ENCODE measurements at places on chromosomes 4 and X.
A peak's percentile ranks its signal among the peaks of the same experiment; 100 is the strongest.

DNA sequence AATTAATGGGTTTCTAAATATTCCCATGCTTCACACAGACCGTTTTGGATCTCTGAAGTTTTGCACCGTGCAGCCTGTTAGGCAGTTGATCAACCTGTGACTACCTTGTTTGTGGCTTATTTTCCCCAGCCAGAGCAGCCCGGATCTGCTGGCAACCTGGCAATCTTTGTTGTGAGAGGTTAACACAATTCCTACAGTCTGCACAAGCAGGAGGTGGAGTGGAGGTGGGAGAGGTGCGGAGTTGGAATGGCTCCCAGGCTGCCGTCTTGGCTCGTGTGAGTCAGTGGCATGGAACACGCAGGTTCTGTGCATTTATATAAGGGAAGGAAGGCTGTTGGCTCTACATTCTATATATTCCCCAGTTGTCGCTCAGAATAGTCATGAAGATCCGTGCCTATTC is 70.9 kb upstream of the STOX2 start:
- DNase-seq = no peak

DNA sequence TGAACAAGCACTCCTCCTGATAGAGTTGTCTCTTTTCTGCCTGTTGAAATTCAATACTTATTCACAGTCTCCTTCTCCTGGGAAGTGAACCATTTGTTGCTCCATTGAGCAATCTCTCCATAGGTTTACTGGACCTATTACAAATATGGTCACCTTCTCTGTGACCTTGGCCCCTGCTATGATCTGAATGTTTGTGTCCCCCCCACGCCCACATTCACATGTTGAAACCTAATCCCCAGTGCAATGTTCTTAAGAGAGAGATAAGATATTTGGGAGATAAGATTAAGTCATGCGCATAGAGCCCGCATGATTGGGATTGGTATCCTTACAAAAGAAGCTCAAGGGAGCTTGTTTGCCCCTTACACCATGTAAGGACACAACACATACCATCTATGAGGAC is 54.1 kb upstream of the GABRE start:
- no peak for DNase-seq

- DNase-seq = no peak
These were observed 271.3 kb upstream of the FAT4 start for GRCh38 chr4:125043486-125043885.

- DNase-seq = no peak
These were observed 97.9 kb upstream of the EOLA2 start for GRCh38 chrX:150036181-150036580.

GRCh38 chrX:39852491-39852890 is 245.3 kb downstream of the BCOR start:
- no peak for DNase-seq

DNA sequence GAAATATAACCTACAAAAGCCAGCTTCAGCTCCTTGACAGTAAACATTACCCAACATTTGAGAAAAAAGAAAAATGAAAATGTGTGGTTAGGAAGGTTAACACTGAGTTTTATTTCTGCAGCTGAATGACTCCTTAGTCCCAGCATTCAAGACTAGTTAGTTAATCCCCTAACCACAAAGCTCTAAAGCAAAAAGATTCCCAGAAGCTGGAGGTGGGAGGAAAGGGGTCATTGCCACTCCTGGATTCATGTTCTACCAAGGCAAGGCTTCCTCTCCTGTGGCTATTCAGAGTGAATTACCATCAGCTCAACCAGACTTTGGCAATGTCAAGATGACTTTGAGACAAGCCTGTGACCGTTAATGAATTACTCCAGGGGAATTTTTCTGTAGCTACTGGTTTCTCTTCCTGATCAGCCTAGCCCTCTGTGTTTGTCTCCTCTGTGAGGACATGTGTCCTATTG is 63.6 kb downstream of the HADH start:
- DNase-seq = no peak

DNA sequence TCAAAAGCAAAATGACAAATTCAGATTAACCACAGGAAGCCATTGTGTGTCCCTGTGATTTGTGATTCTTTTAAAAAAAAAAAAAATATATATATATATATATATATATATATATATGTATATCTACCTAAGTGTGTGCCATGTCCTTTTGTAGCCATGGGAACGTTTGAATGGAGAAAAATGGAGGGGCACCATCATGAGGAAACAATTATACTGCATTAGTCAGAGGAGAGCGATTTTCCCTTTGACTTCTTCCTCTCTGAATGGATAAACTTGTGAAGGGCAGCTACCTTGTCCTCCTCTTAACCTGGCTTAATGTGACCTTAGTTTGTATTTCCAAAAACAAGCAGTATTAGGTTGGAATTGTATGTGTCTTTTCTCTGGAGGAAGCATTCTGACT is 23.3 kb upstream of the CBLL2 start:
- no peak for DNase-seq

GRCh38 chrX:24647257-24648058 is at the start of gene PCYT1B:
Gene PCYT1B (minus strand): TSS chrX:24647347. CDS start chrX:24647105, 242 bp downstream.
- peak; percentile 46 for DNase-seq

DNA sequence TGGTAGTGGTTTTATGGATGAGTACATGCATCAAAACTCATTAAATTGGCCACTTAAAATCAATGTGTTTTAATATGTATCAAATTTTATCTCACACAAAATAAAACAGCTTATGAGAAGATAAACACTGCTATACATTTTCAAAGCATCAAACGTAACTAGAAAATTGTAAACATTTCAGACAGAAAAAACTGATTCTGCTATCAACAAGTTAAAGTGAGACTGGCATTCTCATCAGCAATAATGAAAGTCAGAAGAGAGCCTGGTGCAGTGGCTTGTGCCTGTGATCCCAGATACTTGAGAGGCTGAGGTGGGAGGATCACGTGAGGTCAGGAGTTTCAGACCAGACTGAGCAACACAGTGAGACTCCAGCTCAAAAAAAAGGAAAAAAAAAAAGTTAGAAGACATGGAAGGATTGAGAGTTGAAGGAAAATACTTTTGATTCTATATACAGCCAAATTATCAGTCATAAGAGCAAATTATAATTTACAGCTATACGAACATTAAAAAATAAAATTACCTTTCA is 2.9 kb downstream of the TBCK start:
- DNase-seq = no peak

- DNase-seq = no peak
These were observed 510.0 kb upstream of the HTR2C start for GRCh38 chrX:114073926-114074325.

- no peak for DNase-seq
These were observed 7.7 kb upstream of the SLAIN2 start for GRCh38 chr4:48333587-48333986.

GRCh38 chr4:38983787-38984598 is 48.2 kb downstream of the TMEM156 start:
- DNase-seq = no peak

- DNase-seq = no peak
These were observed 270.8 kb upstream of the FGF13 start for GRCh38 chrX:138982365-138982764.

GRCh38 chr4:182968917-182969650 is 51.9 kb upstream of the DCTD start:
- DNase-seq = no peak

GRCh38 chr4:19806865-19807264 is 444.8 kb upstream of the SLIT2 start:
- DNase-seq = no peak

GRCh38 chrX:123424546-123424945 is 240.5 kb downstream of the GRIA3 start:
- peak; percentile 28 for DNase-seq

DNA sequence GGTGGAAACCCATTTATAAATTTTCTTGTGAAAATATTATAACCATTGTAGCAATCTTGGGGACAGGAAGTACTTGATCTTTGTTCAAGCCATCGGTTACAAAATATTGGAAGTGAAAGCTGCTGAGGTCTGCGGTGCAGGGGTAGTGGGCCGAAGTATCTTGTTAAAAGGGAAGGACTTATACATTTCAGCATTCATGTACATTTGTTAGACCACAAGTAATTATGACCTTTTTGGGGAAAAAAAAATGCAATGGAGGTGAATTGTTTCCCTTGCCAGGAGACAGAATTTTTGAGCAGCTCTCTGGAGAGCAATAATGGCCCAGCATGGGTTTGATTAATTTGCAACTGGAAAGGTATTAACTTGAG is 121.3 kb downstream of the EGF start:
- no peak for DNase-seq

GRCh38 chr4:2284161-2284933 is 22.4 kb upstream of the MXD4 start:
- no peak for DNase-seq

- DNase-seq = no peak
These were observed 309.6 kb upstream of the DDX53 start for GRCh38 chrX:22690116-22690515.

GRCh38 chr4:167541286-167541685 is 307.0 kb upstream of the SPOCK3 start:
- DNase-seq = no peak

DNA sequence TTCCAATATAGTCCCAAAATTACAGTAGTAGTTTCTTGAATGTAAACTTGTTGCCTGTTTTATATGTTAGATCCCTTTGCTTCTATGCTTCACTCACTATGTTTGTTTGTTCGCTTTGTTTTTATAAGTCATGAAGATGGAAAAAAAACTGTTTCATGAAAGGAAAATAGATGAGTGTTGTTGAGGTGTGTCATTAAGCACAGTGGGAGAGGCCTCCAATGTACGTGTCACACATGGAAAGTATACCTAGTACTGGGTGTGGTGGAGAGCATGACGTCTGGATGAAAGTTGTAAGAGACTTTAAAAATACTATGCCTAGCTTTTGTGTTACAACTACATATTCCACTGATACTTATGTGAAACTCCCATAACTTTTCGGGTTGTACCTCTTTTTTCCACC is 28.4 kb downstream of the PLS3 start:
- DNase-seq = no peak

DNA sequence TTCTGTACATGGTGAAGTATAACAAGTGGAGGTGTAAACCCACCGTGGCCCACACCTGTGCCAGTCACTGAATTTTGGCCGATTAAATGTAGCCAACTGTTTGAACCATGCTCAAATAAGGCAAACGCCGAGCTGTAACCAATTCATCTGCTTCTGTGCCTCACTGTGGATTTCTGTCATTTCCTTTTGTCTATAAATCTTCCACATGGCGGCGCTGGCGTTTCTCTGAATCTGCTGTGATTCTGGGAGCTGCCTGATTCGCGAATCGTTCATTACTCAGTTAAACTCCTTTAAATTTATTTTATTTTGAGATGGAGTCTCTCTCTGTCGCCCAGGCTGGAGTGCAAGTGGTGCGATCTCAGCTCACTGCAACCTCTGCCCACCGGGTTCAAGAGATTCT is 19.2 kb downstream of the SUPT20HL2 start:
- peak; percentile 28 for DNase-seq

DNA sequence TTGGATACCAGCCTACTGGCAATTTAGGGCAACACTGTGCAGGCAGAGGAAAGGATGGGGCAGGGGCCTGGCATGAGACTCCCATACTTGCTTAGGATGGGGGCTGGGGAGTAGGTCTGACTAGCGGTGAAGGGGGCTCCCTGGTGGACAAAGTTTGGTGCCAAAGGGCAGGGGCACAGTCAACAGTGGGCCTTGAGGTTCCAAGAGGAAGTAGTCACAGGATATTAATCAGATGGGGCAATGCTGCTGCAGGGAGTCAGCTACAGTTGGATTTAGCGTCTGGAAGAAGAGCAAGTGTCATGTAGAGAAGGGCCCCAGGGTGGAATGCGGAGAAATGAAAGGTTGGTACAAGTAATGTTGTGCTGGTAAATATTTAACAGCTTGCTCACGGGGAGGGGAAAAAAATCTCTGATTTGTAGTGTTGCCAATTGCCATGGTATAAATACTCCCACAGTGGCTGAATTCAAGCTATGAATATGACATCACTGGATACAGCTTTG is 139.4 kb downstream of the PJA1 start:
- DNase-seq = no peak

DNA sequence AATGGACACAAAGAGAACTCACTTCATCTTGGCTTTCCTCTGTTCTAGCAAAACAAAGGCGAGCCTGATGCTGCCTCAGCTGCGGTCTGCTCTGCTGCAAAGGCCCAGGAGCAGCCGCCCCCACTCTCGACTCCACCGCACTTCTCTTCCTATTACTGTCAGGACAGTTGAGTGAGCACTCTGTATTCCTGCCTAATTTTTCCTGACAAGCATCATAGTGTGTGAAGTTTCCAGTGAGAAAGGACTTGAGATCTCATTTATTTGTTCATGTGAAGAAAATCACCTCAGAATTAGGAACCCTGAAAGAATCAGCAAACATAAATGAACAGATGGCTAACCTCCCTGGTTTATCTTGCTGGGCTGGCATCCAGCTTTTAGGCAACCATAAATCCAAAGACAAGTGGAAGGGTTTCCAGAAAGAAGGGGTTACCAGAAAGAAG is 15.6 kb downstream of the SCARB2 start:
- no peak for DNase-seq

DNA sequence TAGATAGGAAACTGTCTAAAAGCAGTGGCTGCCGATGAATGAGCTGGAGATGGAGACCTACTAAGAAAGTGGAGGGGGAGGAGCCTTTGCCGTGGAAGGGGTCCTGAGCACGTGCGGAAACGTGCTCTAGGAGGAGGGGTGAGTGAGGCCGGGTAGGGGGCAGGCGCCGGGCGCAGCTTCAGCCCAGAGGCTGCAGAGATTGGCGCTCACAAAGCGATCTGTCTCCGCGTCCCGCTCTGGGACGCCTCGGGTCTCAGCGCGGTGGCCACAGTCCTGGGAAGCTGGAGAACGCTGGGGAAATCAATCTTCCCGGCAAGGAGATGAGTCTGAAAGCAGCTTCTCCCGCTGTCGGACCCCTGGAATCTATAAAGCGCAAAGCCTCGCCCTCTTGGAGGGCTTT is 444 bp upstream of the ARHGAP6 start:
- DNase-seq = no peak

DNA sequence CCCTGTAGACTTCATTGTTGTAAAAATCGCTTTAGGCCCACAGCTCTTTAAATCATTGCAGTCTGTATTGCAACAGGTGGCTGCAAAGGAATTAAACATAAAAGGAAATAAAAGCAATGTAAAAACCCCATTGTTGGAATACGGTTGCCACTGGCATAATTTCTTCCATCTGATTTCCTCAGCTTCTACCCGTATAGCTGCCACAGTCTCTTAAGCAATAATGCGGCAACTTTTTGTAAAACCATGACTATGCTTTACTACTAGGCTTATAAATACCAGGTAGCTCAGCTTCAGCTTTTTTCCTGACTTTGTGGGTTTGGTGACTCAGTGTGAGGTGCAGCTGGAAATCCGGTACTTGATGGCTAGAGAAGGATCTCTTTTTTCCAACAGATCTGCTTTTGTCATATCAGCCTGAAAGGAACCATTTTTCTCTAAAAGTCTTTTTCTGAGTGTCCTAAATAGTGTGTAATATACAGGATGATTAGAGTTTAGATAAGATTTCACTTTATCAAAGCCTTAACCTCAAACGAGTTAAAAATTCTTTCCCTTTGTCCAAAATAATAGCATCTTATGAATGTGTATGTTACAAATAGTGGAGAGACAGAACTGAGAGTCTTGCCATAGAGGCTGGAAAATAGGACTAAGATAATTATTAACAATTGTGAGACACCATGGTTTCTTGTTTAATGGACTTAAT is 268.0 kb downstream of the ADGRL3 start:
- DNase-seq = no peak

Data from activated CD4-positive, alpha-beta T cell treated with anti-CD3 and anti-CD28 coated beads, Interleukin-2, amount 50 U/mL, for 16 hours (primary cell).